Activated T-cell treated with anti-CD3 and anti-CD28 coated beads, Interleukin-2, amount 50 U/mL, for 4 hours (primary cell): ENCODE measurements at places on chromosomes 3 and 15. TPM values are rescaled to one million over a fixed set of nuclear protein-coding genes. Genes with fewer than 3 reads are reported as not detected.

DNA sequence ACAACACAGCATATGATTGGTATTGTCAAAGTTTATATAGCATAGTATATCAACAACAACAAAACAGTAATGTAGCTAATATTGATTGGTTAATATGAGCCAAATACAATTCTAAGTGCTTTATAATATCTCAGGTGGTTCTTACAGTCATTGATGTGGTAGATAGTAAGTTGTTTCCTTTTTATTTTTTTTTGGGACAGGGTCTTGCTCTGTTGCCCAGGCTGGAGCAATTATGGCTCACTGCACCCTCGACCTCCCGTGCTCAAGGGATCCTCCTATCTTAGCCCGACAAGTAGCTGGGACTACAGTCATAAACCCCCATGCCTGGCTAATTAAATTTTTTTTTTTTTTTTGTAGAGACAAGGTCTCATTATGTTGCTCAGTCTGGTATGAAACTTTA is 2.7 kb downstream of the RNF13 start:
- no peak for DNase-seq

- no peak for DNase-seq
Observed at GRCh38 chr15:24761704-24762302, 86.2 kb downstream of the NPAP1 start.

- DNase-seq, result no peak
Observed at GRCh38 chr15:53581513-53581912, 177.9 kb downstream of the WDR72 start.

DNA sequence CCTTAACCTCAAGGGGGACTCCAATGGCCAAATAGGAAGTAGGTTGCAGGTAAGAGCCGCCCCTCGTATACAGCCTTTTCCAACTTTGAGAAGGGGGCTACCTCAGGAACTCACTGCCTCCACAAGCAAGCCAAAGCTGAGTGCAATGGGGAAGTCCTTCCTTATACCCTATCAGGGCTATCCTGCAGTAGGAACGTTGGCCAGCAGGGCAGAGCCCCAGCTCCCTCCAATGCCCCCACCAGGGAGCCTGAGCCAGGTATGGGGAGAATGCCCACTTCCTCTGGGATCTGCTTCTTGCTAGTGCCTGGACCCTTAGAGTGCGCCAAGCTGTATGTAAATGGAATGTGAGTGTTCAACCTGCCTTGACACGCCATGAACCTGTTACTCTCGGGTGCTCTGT is 16.3 kb downstream of the CACNA2D2 start:
- no peak for DNase-seq

SPATA12 gene
- not detected for total RNA-seq

GRCh38 chr15:81828135-81828534 is 217.7 kb downstream of the MEX3B start:
- no peak for DNase-seq

MINAR1 gene
- 0.63 TPM for total RNA-seq

GRCh38 chr15:83721031-83721430 is 67.1 kb downstream of the ADAMTSL3 start:
- no peak for DNase-seq

- DNase-seq, result no peak
Observed at GRCh38 chr3:73068419-73068818, 7.0 kb downstream of the EBLN2 start.

- DNase-seq, result no peak
Observed at GRCh38 chr15:73926219-73927002, at the start of gene LOXL1. Gene LOXL1, plus strand, starts transcription at chr15:73926462. Its CDS starts 322 bp downstream, at chr15:73926784.

DNA sequence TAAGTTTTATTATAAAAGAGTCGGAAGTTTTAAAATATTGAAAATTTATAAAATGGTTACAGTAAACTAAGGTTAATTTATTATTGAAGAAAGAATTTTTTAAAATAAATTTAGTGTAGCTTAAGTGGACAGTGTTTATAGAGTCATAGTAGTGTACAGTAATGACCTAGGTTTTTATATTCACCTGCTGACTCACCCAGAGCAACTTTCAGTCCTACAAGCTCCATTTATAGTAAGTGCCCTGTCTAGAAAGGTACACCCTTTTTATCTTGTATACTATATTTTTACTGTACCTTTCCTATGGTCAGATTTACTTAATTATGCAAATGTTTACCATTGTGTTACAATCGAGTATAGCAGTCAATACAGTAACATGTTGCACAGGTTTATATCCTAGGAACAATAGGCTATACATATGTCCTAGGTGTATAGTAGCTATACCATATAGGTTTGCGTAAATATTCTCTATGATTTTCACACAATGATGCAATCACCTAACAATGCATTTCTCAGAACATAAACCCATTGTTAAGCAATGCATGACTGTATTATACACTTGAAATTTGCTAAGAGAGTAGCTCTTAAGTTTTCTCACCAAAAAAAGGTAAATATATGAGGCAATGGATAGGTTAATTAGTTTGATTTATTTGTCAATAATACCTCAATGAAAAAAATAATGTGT is 106.9 kb upstream of the CD96 start:
- DNase-seq, result no peak

DNA sequence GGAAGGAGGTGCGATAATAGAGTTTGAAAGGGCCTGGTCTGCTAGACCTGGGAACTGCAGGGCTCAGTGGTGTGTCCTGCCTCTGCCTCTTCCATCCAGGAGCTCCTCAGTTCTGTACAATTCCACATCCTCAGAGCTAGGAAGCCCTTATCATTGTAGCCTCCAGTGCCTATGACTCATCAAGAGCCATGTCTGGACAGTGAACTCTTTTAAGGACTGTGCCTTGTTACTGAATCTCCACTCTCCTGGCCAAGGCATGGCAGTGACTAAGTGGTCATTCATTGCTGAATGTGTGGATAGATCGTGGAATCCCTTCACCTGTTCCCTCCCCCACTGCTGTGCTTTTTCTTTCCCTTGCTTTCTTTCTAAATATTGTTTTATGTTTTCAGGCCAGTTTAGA is 2.9 kb downstream of the TIMP4 start:
- DNase-seq, result no peak

GOLGA8Q gene
- not detected for total RNA-seq

GABRA5 gene
- total RNA-seq, result not detected

- DNase-seq, result no peak
Observed at GRCh38 chr3:46995901-46996562, 16.6 kb downstream of the NBEAL2 start.

SNRPA1 gene
- 229 TPM for total RNA-seq

GRCh38 chr3:20064387-20064786 is 24.1 kb downstream of the KAT2B start:
- no peak for DNase-seq

SELENOK gene
- total RNA-seq, result 65.0 TPM
